ENCODE measurements at places on chromosomes 1 and 21.

DNA sequence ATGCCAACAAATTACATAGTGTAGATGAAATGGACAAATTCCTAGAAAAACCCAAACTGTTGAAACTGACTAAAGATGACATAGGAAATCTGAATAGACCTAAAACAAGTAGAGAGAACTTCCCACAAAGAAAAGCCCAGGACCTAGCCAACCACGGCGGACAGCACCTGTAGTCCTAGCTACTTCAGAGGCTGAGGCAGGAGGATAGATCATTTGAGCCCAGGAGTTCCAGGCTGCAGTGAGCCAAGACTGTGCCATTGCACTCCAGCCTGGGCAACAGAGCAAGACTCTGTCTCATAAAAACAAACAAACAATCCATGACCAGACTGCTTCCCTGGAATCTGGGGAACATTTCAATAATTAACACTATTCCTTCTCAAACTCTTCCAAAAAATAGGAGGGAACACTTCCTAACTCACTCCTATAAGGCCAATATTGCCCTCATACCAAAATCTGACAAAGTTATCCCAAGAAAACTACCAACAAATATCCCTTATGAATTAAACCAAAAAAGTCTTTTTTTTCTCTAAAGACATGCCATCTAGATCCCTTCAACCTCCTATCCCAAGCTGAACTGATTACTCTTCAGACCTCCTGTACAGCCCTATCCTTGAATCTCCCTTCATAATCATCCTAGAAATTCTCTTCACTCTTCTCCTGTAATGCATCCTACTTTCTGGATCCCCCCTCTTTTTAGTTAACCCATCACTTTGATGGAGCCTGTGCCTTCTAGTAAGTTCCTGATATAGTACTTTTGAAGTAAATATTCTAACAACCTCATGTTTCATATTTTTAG, 15.5 kb downstream of the ZNF644 start:
- DNase-seq = no peak

DNA sequence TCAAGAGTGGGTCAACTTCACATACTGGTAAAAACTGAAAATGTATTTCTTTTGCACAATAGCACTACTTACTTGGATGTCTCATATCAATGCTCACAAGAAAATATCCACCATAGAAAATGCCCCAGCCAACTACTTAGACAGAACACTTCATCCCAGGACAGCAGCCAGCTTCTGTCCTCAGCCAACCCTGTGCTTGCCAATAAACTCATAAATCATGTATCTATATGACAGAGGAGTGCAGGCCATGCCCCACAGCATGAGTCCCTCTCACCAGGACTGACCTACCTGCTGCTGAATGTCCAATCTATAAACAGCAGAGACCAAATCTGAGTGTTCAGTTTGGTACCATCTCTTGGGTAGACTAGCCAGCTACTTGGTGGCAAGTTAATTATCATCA, 179.3 kb downstream of the OMA1 start:
- DNase-seq = no peak

DNA sequence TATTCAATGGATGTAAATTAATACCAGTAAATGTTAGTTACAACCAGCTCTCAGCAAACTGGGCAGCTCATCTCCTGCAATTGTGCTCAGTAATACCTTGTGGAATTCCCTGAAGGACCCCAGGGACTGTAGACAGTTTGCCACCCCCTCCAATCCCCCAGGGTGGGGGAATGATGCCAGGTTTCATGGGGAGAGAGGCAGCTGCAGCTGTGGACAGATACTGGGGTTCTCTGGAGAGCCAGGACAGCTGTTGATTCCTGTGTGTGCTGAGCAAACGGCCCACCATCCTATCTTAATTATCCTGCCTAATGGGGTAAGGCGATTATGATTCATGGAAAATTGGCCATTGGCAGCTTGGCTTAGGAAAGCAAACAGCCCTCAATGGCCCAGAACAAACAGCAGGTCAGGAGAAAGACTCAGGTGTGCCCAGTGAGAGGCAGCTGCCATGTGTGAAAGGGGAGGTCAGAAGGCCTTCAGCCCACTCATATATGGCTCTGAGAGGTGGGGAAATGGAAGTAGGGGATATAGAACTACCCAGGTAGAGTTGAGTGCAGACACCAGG, 148.9 kb upstream of the CTTNBP2NL start:
- no peak for DNase-seq

DNA sequence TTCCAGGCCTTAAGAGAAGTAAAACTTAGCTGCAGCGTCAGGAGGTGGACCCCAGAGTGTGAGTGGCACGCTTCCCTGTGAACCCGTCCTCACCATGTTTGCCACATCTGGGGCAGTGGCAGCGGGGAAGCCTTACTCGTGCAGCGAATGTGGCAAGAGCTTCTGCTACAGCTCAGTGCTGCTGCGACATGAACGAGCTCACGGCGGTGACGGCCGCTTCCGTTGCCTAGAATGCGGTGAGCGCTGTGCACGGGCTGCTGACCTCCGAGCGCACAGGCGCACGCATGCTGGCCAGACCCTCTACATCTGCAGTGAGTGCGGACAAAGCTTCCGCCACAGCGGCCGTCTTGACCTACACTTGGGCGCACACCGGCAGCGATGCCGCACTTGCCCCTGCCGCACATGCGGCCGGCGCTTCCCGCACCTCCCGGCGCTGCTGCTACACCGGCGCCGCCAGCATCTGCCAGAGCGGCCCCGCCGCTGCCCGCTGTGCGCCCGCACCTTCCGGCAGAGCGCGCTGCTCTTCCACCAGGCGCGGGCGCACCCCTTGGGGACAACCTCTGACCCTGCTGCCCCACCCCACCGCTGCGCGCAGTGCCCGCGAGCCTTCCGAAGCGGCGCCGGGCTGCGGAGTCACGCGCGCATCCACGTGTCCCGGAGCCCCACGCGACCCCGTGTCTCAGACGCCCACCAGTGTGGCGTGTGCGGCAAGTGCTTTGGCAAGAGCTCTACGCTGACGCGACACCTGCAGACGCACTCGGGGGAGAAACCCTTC, 9.3 kb downstream of the ZNF672 start:
- DNase-seq = no peak

- no peak for DNase-seq
Observed at GRCh38 chr1:233097546-233097945, 147.1 kb downstream of the NTPCR start.

DNA sequence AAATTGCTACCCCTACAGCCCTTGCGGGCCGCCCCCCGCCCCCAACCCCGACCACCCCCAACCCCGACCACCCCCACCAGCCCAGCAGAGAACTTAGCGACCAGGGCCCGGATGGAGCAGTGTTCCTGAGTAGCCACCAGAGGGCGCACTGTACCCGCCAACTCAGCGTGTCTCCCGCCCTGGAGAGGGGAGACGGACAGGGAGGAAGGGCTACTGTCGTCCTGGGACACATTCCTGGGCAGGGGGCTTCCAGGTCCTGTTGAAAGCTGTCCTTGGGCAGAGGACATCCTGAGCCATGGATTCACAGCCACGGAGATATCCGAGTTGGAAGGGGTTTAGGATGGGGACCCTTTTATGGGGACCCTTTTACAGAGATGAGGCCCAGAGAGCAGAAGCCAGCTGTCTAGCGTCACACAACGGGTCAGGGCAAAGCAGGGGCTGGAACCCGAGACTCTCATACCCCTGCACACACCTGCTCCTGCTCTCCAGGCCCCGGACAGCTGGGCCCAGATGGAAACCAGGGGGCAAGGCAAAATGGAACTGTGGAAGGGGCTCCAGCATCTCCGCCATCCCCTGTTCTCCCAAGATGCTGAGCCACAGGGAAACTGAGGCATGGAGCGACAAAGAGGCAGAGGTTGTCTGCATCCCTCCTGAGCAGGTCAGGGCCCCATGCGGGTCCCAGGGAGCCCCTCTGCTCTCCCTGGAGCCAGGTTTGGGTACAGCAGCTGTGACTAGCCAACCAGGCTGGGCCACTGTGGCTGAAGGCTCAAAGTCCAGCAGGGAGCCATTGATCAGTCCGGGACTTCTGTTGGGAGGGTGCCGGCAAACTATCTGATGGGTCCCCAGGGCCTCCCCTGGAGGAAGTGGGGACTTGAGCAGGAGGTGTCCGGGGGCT, 25.0 kb upstream of the LAPTM5 start:
- peak; percentile 57 for DNase-seq

GRCh38 chr1:179230251-179230650, 774 bp upstream of the ABL2 start:
- DNase-seq = no peak

DNA sequence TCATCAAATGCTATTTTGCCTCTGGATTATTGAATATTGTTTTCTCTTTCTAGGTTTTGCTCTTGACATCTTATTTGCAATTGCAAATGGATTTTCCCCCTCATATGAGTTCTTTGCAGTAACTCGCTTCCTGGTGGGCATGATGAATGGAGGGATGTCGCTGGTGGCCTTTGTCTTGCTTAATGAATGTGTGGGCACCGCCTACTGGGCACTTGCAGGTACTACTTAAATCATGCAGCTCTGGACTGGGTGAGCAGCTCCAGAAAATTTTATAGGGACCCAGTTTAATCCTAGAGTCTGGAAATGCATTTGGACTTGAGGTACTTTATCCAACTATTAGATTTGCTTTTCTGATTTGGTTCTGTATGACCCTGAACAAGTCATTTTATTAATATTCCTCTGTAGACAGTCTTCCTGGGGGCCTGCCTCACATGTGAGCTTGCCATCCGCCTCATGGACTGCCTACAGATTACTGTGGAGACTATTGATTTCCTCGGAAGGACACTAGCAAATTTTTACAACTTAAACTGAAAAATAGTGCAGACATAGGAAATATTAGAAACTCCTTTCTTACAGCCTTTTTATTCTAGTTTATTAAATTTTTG, 44.5 kb downstream of the SLC22A15 start:
- DNase-seq = peak; percentile 22

DNA sequence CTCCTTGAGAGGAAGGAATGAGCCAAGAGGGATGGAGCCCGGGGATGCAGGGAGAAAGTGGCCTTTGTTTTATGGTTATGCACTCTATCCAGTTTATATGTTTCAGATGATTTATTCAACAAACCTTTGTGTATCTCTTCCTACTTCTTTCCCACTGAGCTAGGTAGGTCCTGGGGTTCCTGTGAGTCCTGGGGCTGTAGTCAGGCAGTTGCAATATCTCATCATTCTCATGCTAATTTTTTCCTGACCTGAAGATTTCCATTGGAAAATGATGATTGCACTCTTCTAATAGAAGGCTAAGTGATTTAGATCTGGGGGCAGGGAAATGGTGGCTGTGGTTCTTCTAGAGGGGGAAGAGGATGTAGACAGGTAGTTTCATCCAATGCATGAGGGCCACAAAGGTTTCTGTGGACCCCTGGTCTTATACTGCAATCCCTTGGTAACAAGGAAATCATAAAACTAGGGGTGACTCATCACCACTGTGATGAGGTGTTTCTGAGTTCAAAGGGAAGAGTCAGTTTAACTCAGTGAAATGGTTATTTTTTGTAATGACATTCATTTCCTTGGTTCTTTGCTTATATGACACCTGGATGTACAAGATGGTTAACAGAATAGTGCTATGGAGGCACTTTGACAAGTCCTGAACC, 20.2 kb downstream of the B3GALT5 start:
- DNase-seq = no peak

GRCh38 chr1:196977278-196977677, at the start of gene CFHR5:
Gene CFHR5, plus strand, starts transcription at chr1:196977556. Its CDS starts 109 bp downstream, at chr1:196977665.
- no peak for DNase-seq

GRCh38 chr1:45205011-45205909, 1.1 kb downstream of the ZSWIM5 start:
- peak; percentile 12 for DNase-seq
